Endothelial cell of umbilical vein (primary cell): ENCODE measurements at places on chromosomes 3 and 15. TPM values are rescaled to one million over a fixed set of nuclear protein-coding genes. Genes with fewer than 3 reads are reported as not detected.

Gene GOLGA8S
- 0.42 and 0.55 TPM in 2 replicates for total RNA-seq

DNA sequence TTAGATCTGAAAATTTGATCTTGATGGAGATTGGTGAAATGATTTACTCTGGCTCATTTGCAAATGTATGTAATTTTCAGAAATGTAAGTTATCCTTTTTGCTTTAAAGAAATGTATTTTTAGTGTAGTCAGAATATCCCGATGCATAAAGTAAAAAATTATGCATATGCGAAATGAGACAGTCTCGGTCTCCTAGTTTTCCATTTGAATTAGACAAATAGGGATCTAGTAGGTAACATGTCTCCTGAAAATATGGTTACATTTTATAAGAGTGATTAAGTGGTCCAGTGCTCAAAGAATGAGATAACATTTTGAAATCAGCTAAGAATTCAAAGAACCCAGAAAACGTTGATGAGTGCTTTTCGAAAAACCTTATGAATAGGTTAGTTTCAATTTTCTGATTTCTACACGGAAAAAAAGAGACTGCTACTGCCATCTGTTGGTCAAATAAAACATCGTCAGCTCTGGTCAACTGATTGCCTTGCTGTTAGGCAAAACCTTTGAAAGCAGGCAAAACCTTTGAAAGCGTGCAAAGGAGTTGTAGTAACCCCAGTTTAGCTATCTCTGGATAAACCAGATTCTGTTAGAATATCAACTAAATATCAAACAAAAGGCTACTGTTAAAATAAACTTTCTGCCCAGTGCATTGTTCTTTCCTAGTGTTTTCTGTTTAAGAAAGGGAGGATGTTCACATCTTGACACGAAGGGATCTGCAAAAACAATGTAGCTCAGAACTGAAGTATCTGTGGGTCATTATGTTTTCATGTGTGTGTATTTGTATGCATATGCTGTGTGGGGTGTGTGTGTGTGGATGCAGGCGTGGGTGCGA, 59.3 kb upstream of the CHMP2B start:
- peaks cover 7% of the 10 kb centered on the region for H3K27me3 ChIP-seq
- no peak overlapping the region for H3K27ac ChIP-seq
- DNase-seq, result peak; percentile 55
- H3K4me1 ChIP-seq, result no peaks in the 10 kb centered on the region

- peaks cover 4% of the 10 kb centered on the region for H3K4me1 ChIP-seq
- no peak overlapping the region for H3K4me3 ChIP-seq
- no peaks in the 10 kb centered on the region for H3K36me3 ChIP-seq
- DNase-seq, result no peak
- H3K27ac ChIP-seq, result no peak overlapping the region
These were observed 340.9 kb upstream of the NR2E3 start for GRCh38 chr15:71469413-71469812.

DNA sequence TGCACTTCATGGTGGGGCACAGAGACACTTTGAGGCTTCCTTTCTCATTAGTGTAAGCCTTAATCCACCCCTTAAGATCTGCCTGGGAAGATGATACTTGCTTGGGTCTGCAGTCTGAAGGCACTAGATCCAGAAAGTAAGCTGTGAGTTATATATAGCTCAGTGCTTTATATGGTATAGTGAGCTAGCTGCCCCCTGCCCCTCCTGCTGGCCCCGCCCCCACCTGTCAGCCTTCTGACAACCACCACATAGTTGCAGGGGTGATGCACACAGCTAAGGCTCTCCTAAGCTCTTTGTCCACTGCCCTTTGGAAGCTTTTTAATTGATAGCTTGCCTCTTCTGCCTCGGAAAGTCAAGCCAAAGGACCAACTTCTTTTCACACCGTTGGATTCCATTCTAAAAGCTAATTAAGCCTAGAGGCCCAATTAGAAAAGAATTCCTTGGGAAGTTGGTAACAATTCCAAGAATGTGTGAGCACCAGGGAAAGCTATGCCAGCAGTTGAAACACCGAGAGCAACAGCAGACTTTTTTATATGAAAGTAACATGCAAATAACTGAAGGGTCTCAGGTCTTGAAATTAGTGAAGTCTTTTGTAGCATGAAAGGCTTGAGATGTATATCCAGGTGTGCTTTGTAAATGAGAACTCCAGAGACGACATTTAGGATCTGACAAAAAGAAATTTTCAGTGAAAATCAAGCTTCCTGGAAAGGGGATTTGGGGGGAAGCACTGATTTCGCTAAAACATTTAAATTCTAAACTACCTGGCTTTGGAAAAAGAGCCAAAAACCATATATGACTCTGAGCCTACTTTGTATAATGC, 2.3 kb downstream of the TPM1 start:
- peak overlapping the region; percentile 87 for H3K27ac ChIP-seq
- peaks cover 49% of the 10 kb centered on the region for H3K4me1 ChIP-seq
- DNase-seq, result peak; percentile 43
- peaks cover 8% of the 10 kb centered on the region for H3K36me3 ChIP-seq

- no peaks in the 10 kb centered on the region for H3K36me3 ChIP-seq
- no peaks in the 10 kb centered on the region for H3K4me1 ChIP-seq
- no peaks in the 10 kb centered on the region for H3K27me3 ChIP-seq
These were observed 201.4 kb downstream of the IL5RA start for GRCh38 chr3:2908693-2909351.

DNA sequence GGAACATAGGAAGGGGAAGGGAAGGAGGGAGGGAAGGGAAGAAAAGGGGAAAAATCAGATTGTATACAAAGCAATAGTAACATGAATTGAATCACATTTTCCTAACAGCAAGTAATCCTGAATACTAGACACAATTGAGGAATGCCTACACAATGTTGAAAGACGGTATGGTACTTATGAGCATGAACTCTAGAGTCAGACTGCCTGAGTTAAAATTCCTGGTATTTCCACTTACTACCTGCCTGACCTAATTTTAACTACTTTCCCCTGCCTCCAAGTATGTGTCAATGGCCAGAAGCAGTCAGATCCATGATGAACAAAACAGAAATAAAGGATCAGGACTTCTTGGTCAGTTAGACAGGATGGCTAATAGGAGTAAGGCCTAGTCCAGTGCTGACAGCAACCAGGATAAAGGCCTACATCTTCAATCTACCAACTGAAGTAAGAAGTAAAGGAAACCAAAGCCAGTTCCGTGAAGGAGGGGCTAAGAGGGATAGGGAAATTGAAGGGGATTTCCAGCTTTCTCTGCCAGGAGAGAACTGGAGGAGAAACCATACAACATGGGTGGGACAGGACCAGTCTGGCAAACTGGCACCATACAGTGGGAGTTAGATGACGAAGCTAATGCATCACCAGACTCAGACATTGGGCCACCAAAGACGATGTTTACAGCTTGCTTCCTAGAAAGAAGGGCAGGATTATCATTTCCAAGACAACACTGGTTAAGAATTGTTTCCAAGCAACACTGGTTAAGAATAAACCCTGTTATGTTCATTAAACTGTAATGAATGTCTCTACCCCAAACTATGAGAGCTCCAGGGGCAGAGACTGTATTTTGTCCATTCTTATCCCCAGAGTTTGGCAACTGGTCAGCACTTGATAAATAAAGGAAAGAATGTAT, 151.6 kb upstream of the UBE2E2 start:
- DNase-seq, result no peak
- no peaks in the 10 kb centered on the region for H3K36me3 ChIP-seq
- no peak overlapping the region for H3K4me3 ChIP-seq
- no peak overlapping the region for H3K27ac ChIP-seq
